ENCODE measurements at places on chromosomes 2 and 18.

DNA sequence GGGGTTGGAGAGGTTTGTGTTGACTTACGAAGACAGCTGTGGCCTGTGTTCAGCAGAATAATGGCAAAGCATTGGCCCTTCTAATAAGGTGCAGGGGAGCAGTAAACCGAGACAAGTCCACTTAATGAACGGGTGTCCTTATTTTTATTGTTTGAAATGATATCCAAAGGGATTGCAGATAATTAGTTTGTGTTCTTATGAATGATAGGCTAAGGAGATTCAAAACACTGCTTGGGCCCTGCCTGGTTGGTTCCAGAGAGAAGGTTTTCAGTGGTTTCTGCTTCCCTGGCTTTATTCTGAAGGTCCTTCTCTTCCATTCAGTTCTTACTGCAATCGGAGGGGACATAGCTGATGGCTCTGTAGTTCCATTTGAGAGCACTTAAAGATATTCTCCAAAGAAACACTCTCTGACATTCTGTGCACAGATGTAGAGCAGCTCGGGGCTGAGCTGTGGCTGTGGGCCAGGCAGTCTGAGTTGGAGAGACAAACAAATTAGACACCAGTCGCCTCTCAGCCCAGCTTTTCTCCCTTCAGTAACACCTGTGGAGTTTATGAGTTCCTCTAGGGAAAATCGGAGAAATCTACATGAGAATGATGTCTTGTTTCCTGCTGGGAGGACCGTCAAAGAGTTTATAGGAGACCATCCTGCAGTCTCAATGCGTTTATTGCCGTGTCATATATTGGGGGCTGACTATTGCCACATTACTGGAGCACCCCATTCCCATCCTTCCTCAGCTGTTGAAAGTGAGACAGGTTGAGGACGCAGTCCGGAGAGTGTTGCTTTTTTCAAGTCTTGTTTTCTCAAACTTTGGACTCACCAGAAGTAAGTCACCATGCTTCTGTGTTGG is 6.5 kb downstream of the GREB1 start:
- DNase-seq = no peak

GRCh38 chr2:9539531-9539930 is 16.1 kb downstream of the ADAM17 start:
- no peak for DNase-seq

DNA sequence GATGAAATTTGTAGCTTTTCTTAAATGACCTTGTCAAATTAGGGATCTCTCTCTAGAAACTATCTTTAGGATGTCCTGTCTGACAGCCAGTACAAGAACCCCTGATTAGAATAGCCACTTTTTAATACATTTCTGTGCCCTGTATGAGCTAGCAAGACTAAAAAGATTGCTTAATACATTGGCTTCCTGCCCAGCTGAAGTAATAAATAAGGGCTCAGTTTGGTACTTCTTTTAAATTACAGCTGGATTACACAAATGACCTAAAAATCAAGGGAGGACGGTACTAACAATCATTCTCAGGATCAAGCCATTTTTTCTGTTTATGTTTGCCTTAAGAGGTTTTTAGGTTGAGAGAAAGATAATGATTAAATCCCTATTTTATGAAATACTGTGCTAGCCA is 11.6 kb upstream of the OLA1 start:
- no peak for DNase-seq

DNA sequence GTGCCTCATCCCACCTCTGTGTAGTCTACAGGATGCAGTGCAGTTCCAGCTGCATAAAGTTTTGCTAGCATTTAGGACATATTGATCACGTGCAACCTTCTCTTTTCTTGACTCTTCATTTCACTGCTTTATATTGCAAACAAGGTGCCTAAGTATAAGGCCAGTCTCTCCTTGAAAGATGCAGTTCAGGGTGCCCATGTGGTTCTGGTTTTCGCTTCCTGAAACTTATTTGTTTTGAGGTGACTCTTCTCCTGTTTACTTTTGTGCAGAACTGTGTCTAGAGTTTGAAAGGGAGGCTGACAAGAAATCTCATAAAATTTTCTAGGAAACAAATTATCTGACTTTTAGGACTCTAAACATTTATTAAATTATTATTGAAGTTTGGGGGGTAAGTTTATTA is 189.9 kb downstream of the UBE2E3 start:
- no peak for DNase-seq

GRCh38 chr2:167424221-167424620 is 535.9 kb downstream of the XIRP2 start:
- DNase-seq = no peak

GRCh38 chr2:30424231-30424630 is 22.8 kb upstream of the LCLAT1 start:
- DNase-seq = no peak

- no peak for DNase-seq
These were observed 194.4 kb downstream of the RPIA start for GRCh38 chr2:88885679-88886416.

DNA sequence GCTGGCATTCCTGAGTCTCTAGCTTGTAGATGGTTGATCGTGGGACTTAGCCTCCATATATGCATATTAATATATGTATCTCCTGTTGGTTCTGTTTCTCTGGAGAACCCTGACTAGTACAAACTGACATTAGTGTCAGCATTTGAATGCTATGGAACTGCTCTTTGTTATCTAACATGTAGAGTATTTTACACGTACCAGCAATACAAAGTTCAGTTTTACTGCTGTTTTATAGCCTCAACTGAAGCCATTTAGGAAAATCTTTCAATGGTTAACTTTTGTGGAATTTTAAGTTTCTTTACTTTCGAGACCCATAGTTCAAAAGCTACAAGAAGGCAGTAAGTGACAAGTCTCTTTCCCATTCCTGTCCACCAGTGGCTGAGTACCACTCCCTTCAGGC is 418.4 kb downstream of the NUP35 start:
- DNase-seq = no peak

DNA sequence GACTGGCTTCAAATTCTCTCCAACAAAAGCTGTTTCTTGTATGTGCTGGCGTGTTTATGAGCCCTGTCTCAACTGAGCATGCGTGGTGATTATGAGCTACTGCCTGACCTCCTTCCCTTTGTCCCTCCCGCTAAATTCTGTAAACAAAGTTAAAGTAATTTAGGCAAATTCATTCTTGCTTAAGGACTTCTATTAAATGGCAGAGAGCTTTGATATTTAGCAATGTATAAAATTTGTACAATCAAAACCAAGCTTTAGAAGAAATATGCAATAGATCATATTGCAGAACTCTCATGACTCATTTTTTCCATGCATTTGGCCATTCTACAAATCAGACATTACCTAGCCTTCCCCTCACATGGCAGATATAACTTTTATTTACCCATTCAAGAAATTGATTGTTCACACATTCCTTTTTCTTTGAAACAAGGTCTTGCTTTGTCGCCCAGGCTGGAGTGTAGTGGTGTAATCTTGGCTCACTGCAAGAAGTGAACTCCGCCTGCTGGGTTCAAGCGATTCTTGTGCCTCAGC is 18.2 kb downstream of the IGFBP2 start:
- no peak for DNase-seq

GRCh38 chr2:72204156-72204785 is 56.6 kb upstream of the CYP26B1 start:
- DNase-seq = no peak

DNA sequence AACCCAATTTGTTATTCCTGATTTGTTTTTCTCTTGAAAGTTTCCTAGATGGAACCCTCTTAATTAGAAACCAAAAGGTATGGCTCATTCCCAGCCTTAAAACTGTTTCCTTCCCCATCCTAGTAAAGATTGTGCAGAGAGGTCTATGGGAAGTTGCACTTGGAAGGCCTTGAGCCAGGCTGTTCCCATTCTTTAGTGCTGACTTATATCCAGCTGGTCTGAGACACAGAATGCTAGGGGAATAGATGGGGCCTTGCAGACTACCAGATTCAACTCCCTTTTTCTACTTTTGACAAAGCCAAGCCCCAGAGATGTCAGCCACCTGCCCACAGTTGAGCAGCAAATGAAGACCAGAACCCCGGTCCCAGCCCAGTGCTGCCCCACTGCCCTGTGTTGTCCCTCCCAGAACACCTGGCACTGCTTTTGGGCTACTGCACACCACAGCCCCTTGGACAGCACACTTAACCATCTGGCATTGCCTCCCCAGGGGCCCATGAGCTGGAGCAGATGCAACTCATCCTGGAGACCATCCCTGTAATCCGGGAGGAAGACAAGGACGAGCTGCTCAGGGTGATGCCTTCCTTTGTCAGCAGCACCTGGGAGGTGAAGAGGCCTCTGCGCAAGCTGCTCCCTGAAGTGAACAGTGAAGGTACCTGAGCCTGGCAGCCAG is 98.2 kb downstream of the MRO start:
- DNase-seq = no peak

- DNase-seq = no peak
These were observed 50.4 kb downstream of the CYP26B1 start for GRCh38 chr2:72097276-72097675.

GRCh38 chr2:2698182-2699120 is 367.4 kb upstream of the MYT1L start:
- peak; percentile 13 for DNase-seq

DNA sequence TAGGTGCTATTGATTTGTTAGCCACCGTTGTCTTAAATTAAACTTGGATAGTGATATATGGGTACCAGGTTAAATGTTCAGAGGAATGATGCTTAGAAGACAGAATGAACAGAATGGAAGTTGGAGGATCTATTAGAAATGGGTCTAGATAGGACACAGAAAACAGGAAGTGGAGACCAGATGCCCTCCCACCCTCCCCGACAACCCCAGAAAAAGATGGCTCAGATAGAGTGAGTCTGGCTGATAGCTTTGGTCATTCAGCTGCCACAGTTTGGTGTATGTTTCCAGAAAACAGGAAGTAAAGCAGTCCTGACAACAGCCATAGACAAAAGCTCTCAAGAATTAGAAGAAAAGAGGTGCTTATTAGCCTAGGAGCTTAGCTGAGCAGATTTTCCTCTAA is 71.5 kb upstream of the DSG1 start:
- DNase-seq = no peak

- no peak for DNase-seq
These were observed 207.4 kb upstream of the NRP2 start for GRCh38 chr2:205474741-205475415.

DNA sequence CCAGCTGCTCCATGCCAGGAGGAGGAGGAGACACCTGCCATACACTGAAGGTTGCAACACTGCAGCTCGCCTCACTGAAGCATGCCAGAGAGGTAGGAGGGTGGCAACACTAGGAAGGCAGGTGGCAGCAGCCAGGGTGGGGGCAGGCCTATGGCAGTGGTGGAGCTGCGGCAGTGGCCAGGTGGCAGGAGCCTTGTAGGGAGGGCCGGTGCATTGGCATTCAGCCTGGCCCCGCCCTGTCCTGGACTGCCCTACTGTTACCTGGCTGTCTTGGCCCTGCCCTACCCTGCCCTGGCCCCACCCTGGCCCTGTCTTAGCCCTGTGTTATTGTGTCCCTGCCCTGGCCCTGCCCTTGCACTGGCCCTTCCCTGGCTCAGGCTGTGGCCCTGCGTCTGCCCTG is 7.4 kb upstream of the ANKRD62 start:
- no peak for DNase-seq

DNA sequence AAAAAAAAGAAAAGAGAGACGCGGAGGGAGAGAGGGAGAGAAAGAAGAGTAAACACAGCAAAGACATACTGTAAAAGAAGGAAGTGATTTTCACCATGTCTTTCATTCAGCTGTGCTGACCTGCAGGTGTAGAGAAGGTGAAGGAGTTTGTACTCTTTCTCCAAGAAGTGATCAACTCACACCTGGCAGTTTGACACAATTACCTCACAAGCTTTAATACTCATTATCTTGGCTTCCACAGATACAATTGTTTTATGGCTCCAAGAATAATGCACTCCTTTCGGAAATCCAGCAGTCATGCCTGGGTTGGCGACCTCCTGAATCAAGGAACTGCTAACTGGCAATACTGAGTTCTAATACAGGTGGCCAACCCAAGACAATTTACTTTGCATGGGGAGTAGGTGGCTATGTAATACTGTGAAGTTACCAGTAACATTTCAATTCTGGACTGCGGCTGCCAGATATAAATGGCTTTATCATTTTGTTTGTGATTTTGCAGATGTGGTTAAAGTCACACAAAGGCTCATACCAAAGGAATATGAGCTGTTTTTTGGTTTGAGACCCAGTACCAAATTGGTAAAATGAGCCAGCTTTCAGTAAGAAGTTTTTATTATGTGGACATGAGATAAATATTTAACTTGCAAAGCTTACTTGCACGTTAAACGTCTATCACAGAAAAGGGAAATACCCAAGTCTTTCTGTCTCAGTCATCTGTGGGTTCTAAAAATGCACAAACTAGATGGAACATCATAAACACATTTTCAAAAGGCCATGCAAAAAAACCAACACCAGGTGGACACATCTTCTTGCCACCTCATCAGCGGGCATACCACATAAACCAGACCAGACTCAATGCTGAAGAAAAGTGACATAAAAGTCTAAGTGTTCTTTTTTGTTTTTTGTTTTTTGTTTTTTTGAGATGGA is 69.3 kb downstream of the NCKAP5 start:
- DNase-seq = no peak

DNA sequence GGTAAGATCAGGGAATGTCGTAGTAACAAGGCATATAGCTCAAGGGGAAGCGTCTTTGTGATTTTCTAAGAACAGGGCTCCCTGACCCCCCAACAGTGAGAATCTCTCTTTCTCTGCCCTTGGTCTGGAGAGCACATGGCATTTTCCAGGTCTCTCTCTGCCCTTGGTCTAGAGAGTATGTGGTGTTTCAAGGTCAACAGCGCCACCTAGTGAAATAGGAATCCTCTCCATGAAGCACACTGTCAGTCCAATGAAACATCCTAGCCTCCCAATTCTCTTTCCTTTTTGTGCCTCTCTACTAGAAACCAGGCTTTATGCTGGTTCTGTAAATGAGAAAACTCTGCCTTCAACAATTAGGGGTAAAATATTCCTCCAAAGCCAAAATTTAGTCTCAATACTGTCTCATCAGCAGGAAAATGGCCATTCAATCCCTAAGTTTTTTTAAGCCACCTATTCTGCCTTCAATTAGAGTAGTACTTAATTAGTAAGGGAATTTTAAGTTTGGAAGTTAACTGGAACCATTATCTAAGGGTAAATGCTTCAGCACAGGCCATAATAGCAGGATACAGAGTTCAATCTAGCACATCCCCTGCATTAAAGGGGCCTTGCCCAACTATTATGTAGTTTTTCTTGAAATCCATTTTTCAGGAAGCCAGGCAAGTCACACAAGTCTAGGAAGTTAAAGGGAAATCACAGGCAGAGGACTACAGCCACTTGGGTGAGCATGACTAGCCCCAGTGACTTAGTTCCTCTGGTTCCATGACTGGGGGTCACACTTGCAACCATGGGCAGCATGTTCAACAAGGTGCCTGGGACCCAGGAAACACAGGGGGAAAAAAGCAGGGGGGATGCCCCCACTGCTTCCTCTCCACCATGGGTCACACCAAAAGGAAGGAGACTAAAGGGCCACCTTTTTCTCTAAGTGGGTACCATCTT is 12.4 kb downstream of the DYM start:
- DNase-seq = peak; percentile 29

DNA sequence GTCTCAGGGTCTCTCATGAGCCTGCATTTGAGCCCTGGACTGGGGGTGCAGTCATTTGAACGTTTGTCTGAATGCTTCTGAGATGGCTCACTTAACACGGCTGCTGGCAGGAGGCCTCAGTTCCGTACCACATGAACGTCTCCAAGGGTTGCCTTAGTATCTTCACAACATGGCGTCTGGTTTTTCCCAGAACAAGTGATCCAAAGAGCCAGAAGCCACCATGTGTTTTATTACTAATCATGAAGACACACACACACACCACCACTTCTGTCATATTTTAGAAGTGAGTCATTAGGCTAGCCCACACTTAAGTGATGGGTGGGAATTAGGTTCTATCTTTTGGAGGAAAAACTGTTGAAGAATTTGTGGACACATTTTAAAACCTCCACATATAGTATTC is 15.0 kb upstream of the MYO1B start:
- no peak for DNase-seq

GRCh38 chr2:44582363-44583008 is 220.7 kb downstream of the CAMKMT start:
- DNase-seq = no peak
